ENCODE measurements at places on chromosomes 4 and X. TPM values are rescaled to one million over a fixed set of nuclear protein-coding genes. Genes with fewer than 3 reads are reported as not detected.

- no peak overlapping the region for H3K4me3 ChIP-seq
- DNase-seq: no peak
- H3K27ac ChIP-seq: no peak overlapping the region
- no peaks in the 10 kb centered on the region for H3K4me1 ChIP-seq
- no peaks in the 10 kb centered on the region for H3K27me3 ChIP-seq
Observed at GRCh38 chr4:78923464-78924312, 15.6 kb downstream of the PAQR3 start.

DNA sequence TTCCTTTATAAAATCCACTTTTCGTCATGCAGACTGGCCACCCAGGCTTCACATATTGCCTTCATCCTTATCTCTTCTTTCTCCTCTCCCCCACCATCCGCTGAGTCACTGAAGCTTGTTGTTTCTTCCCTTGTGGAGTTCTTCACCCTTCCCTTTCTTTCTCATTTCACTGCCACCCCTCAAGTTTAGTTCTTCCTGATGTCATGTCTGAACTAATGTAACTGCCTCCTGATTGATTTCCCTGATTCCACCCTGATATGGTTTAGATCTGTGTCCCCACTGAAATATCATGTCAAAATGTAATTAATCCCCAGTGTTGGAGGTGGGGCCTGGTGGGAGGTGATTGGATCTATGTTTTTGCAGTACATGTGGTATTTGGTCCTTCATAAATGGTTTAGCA lies 151.4 kb downstream of the CPEB2 start:
- H3K27me3 ChIP-seq: no peaks in the 10 kb centered on the region
- H3K36me3 ChIP-seq: no peaks in the 10 kb centered on the region
- no peak for DNase-seq
- H3K4me1 ChIP-seq: peaks cover 2% of the 10 kb centered on the region
- H3K27ac ChIP-seq: no peak overlapping the region

Gene POLN
- total RNA-seq: 6.6 TPM

GRCh38 chrX:10404436-10404835 lies 215.9 kb downstream of the MID1 start:
- no peak overlapping the region for H3K4me3 ChIP-seq
- no peaks in the 10 kb centered on the region for H3K36me3 ChIP-seq
- DNase-seq: no peak
- H3K27ac ChIP-seq: no peak overlapping the region
- no peaks in the 10 kb centered on the region for H3K27me3 ChIP-seq

DNA sequence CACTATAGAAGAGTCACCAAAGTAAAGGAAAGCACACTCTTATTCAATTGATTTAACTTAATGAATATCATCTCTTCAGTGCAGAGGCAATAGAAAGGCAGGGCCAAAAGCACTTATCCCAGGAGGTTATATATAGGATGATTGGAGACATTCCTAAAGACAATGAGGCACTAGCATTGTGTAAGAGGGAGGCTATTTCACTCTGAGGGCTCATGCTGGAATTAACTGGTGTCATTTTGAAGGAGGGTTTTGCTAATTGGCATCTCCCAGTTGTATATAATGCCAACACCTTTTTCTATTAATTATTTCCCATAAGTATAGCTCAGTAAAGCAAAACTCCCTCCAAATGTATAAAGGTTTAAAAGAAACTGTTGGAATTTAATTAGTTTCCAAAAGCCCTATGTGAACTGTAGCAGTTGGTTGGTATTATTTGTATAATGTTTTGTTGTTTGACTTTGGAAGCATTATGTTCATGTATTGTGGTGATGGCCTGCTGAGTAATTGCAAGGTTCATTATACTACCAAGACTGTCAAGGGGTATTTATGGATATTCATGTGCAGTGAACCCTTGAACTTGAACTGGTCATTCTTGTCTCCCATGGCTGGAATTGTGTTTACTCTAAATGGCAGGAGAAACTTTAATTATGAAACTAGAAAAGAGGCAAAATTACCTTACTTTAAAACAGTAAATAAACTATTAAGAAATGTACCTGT lies 270.3 kb downstream of the BMPR1B start:
- no peak for DNase-seq
- no peak overlapping the region for H3K27ac ChIP-seq
- H3K4me3 ChIP-seq: no peak overlapping the region
- H3K27me3 ChIP-seq: no peaks in the 10 kb centered on the region
- no peaks in the 10 kb centered on the region for H3K36me3 ChIP-seq
- no peaks in the 10 kb centered on the region for H3K4me1 ChIP-seq

Gene ZC4H2
- 9.2 TPM for total RNA-seq
